Omental fat pad (tissue), 4 donors: ENCODE measurements at places on chromosomes 7 and 10. TPM values are rescaled to one million over a fixed set of nuclear protein-coding genes. Genes with fewer than 3 reads are reported as not detected.

DNA sequence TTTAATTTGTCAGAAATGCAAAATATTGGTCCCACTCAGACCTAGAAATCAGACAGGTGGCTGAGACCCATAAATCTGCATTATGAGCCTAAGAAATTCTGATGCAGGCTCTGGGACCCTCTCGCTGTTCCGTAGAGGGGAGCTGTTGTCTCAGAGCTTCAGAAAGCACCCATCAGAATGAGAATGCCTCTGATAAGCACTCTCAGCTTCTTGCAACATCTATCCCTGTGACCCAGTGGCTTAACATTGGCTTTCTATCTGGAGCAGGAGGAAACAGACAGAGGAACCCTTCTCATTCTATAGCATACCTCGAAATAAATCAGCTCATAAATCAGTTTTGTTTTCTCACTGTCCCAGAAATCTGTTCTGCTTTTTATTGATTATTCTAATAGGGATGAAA, 184.6 kb upstream of the SP4 start:
- no peak for DNase-seq

DNA sequence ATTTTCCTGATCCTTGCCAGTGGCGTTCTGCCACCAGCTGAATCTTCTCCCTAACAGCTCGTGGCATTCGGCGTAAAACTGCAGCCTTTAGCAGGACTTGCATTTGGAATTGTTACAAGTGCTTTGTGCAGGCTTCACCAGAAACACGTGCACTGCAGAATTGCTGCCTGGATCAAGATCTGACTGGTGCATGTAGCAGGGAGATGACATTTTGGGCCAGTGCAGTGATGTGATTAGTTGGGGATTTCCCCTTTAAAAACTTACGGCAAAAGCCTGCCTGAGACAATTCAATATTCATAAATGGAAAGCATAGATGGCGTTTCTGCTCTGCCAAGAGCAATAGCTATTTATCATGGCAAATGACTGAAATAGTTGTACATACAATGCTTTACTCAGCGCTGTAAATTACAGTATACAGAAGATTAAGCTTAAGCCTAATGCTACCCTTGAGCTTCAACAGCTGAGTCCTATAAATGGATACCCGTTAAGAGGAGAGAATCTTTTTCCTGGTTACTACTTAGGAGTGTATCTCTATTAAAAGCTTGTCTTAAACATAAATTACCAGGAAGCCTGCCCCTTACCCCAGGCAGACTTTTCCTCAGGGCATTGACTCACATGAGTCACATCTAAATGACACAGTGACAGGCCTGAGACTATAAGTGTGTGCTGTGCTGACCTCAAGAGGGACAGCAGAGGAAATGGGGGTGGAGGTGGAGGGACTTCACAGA, 106.3 kb downstream of the ATXN7L1 start:
- no peak for DNase-seq

Gene PLAC9
- 116 TPM for total RNA-seq

Gene GJD4
- not detected for total RNA-seq

Gene SPDYE11
- not detected for total RNA-seq

DNA sequence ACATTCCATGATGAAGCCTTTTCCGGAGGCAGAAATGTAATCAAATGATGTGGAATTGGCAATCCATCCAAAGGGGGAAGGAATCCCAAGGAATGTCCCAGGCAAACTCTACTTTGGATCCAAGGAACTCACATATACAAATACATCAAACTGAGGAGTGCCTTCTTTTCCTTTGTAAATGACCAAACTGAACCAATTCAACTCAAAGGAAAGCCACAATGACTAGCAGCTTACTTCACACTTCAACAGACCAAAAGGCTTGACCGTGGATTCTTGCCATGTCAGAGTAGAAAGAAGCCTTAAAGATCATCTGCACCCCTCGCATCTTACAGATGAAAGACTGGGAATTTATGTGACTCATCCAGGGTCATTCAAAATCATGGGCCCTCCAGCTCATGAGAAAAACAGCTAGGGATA, 79.7 kb upstream of the MACROH2A2 start:
- no peak for DNase-seq

DNA sequence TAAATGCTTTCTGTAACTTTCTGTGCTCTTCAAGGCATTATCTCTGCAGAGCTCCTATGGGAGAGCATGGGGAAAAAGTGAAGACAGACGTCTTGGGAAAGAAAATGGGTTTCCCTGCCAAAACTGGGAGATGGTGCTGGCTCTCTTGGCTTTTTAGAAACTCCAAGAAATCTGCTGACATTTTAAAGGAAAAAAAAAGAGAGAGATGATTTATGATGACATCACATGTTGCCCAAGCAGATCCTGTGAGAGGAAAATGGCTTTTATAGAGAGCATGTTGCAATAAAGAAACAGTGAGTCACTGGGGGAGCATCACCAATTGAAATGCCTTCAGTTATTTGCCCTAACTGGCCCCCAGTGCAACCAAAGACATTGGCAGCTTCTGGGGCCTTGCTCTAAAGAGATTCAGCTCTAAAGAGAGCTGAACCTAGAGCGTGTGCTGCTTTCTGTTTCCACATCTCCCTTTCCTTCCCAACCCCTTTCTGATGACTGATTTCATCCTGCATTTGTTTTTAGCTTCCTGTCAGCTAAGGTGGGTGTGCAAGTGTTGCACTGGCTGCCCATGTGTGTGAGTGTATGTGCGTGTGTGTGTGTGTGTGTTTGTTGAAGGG, 37.7 kb downstream of the LRMDA start:
- no peak for DNase-seq

DNA sequence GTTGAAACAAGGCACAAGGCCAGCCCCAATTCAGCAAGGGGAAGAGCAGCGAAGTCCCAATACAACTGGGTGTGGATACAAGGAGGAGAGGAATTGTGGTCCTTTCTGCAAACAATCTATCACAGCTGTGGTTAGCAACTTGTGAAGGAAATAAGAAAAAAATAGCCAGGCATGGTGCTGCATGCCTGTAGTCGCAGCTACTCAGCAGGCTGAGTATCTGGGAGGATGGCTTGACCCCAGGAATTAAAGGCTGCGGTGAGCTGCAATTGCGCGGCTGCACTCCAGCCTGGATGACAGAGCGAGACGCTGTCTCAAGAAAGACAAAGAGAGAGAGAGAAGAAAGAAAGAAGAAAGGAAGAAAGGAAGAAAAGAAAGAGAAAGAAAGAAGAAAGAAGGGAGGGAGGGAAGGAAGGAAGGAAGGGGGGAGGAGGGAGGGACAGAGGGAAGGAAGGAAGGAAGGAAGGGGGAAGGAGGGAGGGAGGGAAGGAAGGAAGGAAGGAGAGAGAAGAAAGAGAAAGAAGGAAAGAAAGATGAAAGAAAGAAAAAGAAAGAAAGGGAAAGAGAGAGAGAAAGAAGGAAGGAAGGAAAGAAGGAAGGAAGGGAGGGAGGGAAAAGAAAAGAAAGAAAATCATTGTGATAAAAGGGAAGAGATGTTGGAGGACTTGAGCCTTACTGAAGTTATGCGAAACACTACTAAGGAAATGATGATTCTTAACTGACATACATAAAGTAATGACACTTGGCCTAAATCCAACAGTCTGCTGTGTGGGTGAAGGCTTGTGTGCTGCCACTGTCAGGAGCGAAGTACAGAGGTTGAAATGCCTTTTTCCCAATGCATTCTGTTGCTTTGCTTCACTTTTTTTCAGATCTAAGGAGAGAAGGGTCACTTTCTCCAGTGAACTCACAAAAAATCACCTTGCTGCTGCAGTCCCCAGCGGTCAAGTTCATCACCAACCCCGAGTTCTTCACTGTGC, 117.0 kb upstream of the STK17A start:
- DNase-seq: no peak

DNA sequence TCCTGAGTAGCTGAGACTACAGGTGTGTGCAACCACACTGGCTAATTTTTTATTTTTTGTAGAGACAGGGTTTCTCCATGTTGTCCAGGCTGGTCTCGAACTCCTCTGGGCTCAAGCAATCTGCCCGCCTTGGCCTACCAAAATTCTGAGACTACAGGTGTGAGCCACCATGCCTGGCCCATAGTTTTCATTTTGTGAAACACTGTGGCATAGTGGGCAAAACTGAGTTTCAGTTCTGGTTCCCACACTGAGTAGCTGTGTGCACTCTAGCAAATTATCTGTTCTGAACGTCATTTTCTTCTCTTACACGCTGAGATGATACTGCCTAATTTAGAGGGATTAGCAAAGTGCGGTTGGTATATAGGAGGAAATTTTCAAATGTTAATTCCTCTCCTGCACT, 13.5 kb downstream of the ATP5MK start:
- DNase-seq: no peak

DNA sequence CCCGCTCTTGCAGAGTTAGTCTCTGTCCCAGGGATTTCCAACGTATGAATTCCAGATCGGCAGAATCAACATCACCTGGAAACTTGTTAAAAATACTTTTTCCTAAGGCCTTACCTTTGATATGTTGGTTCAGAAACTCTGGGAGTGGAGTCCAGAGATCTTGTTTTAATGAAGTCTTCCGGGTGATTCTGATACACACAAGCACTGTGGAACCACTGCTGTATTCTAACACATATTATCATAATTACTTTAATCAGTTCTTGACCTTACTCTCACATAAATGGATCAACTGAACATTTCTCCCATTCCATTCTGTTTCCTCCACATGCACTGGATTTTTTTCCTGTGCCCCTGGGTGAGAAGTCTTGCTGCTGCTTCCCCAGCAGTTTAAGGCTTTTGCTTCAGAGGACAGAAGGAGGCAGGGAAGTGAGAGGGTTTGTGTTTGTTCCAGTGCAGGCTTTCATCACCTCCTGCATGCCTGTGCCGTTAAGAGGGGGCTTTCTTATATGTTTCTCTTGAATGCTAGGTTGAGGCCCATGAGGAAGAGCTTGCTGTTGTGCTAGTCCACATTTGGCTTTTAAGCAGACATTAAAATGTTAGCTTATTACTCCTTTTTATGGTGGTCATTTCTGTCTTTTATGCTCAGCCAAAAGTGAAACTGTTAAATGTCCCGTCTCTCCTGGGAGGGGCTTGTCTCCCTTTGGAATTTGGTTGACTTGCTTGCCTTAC, 32.4 kb downstream of the CCSER2 start:
- no peak for DNase-seq

DNA sequence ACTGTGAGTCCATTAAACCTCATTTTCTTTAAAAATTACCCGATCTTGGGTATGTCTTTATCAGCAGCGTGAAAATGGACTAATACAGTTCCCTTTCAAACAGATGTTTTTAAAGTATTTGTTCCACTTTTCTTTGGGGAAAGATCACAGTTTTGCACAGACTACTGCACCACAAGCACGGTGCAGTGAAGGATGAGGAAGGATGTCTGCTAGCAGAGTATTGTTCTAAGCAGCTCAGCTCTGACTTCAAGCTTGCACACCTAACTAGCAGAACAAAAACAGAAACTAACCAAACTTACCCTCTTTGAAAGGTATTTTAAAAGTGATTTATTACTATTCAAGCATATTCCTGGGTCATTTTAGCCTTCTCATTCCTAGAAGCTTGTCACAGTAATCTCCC, 20.0 kb downstream of the THNSL1 start:
- no peak for DNase-seq

GRCh38 chr10:70940834-70941568, 52.6 kb upstream of the PCBD1 start:
- DNase-seq: no peak

- no peak for DNase-seq
These were observed 42.8 kb downstream of the NIPSNAP2 start for GRCh38 chr7:56007167-56007652.

Gene HOXA13
- not detected for total RNA-seq

GRCh38 chr10:117175215-117175900, 21.9 kb upstream of the KCNK18 start:
- DNase-seq: no peak

Gene RBP4
- total RNA-seq: 224 TPM

Gene CYP2W1
- total RNA-seq: not detected

GRCh38 chr10:69222157-69223027, 2.3 kb downstream of the HKDC1 start:
- DNase-seq: no peak

DNA sequence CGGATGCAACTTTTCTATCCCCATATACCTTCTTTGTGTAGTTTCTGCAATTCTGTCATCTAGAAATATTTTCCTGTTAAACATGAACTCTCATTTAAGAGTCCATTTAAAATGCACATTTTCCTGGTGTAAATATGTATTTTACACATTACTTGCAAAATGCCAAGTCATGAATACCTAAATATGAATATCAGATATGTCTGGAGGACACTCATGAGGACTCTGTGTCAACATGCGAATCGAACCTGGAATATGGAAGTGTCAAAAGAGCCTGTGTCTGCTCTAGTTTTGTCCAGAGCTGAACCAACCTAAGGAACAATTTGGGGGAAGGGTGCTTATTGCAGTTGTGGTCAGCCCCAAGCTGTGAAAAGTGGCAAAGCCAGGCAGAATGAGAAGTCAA, 163.7 kb upstream of the CELF2 start:
- DNase-seq: no peak

Gene GPR15LG
- not detected for total RNA-seq

GRCh38 chr7:66631471-66631870, 2.8 kb downstream of the KCTD7 start:
- DNase-seq: no peak

- no peak for DNase-seq
These were observed 163.1 kb downstream of the GFRA1 start for GRCh38 chr10:116109881-116110280.

Gene HMX2
- not detected for total RNA-seq

Gene UCMA
- total RNA-seq: not detected

DNA sequence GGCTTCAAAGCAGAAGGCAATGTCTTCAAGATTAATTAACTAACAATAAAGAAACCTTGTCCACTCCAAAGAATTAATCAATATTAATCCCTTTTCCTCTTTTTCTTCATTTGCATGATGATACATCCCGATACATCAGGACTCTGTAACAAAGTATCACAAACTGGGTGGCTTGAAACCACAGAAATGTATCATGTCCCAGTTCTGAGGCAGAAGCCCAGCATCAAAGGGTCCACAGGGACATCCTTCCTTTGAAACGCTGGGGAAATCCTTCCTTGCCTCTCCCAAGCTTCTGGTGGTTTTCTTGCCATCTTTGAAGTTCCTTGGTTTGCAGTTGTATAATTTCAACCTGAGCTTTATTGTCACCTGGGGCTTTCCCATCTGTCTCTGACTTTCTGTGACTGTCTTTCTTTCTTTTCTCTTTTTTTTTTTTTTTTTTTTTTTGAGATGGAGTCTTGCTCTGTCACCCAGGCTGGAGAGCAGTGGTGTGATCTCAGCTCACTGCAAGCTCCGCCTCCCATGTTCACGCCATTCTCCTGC, 210.2 kb upstream of the ADARB2 start:
- DNase-seq: no peak

Gene SH3PXD2A
- total RNA-seq: 21.0 TPM
